ENCODE measurements at places on chromosomes 5 and 9.

DNA sequence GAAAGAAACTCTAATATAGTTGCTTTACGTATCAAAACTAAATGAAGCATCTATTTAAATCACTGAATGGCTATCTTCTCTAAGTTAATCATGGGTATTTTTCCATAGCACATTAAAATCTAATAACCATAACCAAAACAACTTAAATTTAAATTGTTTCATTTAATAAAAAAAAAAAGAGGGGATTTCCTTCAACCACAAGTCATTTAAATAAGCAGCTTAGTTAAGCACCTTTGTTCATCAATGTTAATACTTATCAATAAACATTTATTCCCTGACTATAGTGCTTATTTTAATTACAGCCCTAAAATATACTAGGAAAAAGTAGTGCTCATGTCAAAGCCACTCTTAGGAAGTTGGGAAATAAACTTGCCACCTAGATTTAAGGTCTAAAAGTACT, 30.3 kb downstream of the ZNF608 start:
- DNase-seq, result no peak

DNA sequence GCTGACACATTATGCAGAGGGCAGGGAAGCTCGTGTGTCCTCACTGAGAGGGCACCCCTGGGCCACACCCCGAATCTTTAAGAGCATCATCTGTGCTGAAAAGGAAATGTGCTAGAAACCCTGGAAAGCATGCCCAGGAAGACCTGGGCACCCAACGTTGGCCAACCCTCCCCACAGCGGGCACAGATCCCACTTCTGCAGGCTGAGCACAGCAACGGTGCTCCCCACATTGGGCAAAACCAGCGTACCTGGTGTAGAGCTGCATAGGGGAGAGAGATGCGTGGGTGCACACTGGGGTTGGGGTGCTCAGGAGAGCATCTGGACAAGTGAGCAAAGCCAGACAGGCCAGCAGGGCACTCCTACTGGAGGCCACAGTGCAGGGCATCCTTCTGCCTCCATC, 32.6 kb downstream of the ROR2 start:
- DNase-seq, result no peak

DNA sequence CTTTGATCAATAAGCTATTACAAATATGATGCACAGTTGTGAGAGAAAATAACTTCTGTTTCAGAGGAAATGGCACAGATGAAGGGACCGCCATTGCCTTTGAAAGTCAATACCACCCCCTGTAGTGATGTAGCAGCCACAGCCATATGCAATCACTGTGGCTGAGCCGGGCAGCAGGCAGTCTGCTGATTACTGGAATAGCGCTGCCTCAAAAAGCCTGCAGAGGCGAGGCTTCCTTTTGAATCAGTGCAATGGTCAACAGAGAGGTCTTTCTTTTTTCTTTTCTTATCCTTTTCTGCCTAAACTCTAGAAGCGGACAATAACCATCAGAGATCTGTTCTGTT, 265.1 kb upstream of the TAS2R1 start:
- DNase-seq, result no peak

DNA sequence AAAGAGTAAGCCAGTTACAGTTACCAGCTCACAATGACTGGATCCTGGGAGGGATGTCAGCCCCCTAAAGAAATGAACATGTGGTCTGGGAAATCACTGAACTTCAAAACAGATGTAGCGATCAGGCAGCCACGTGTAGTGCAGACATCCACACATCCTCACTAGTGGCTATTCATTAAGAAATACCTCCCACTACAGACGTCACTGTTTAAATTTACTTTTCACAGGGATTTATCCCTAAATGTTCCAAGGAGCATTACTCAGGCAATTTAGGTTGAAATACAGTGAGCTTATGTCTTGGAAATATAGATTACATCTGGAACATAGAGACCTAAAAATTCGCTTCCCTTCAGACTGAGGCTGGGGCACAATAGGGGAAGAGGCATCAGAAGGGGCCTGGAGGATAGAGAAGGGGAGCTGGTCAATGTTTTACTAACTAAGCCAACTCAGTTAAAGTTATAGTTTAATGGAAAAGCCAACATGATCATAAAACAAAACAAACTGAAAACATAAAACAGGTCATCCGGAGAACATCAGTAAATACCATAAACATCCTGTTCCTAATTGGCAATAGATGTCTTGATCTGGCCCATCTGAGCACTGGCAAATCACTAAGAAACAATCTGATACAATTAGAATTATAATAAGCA, 92.3 kb downstream of the FANCC start:
- no peak for DNase-seq

DNA sequence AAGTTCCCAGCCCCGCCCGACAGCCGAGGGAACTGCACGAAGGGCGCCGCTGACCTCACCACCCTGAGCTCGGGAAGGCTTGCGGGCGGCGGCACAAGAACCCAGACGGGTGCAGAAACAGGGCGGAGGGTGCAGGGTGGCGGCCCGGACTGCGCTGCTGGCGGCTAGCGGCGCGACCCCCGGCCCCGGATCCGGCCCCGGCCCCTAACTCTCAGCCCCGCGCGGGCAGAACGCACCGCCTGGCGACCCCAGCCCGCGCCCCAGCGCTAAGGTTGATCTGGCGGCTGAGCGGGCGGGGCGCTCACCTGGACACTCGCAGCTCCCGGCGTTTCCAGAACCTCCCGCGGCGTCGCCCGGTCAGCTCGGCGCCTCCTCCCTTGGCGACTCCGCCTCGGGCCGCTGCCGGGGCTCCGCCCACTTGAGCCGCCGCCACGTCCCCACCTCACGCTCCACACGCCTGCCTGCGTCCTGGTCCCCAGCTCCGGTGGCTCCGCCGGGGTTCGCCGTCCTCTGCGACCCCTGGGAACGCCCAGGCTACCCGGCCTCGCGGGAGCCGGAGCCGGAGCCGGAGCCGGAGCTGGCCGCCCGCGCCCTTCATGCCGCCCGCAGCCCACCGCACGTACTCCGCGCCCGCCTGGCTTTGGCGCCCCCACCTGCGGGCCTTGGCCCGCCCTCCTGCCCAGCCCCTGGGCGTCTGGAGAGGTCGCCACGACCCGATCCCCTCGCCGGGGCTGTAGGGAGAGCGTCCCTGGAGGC, at the start of gene P4HA2:
Gene P4HA2 (minus strand): TSS at position 369 of the 756 bp plus-strand sequence. CDS start 9,227 bp downstream, outside the sequence.
- peak; percentile 78 for DNase-seq

DNA sequence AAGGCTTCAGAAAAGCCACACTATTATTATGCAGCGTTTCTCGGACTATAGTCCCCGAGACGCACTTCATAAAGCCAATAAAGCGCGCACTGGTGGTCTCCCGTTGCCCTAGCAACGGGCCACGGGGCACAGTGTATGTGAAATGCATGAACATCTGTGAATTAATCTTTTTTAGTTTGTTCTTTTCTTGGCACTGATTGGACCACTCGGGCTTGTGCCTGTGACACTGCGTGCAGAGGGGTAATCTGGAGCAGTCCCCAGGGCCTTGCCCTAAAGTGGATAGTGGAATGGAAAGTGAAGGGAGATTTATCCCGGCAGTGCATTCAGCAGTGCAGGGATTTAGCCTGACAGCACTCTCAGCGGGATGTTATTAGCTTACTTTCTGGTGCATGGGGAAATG, 92.1 kb downstream of the TLE4 start:
- no peak for DNase-seq

GRCh38 chr9:32300373-32300772, 84.1 kb upstream of the ACO1 start:
- no peak for DNase-seq

GRCh38 chr5:23343121-23343520, 164.3 kb upstream of the PRDM9 start:
- no peak for DNase-seq

GRCh38 chr9:81082221-81082620, 607.1 kb downstream of the TLE1 start:
- DNase-seq, result no peak

DNA sequence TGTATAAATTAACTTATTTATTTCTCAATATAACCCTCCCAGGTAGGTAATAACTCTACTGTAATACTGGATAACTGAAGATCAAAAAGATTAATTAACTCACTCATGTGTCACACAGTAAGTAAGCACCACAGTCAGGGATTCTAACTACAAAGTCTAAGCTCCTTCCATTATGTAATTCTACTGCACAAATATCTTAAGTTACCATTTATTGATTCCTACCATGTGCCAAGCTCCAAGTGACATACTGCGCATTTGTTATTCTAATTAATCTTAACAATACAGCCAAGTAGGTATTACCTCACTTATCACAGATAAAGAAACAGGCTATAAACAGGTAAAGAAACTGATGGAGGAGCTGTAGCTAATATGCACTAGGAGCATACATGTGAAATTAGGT, 58.3 kb downstream of the RANBP6 start:
- DNase-seq, result no peak

- DNase-seq, result no peak
Observed at GRCh38 chr5:74717596-74717995, 32.6 kb downstream of the HEXB start.

DNA sequence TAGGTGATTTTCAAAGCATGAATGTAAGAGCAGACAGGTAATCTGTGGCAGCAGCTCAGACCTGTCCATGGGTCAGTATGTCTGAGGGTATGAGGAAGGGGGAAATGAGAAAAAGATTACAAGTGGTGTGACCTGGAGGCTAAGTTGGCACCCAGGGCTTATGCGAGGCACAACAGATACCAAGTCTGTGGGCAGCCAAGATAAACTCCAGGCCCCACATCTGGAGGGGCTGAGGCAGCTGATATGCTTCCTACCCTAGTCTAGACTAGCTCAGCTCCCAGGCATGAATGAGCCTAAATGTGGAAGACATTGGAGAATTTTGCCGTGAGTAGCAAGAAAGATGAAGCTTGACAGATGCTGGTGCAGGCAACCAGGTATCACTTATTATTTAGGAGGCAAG, 151.7 kb downstream of the PIK3R1 start:
- DNase-seq, result no peak

GRCh38 chr9:5762421-5762820, 70.5 kb downstream of the ERMP1 start:
- no peak for DNase-seq

DNA sequence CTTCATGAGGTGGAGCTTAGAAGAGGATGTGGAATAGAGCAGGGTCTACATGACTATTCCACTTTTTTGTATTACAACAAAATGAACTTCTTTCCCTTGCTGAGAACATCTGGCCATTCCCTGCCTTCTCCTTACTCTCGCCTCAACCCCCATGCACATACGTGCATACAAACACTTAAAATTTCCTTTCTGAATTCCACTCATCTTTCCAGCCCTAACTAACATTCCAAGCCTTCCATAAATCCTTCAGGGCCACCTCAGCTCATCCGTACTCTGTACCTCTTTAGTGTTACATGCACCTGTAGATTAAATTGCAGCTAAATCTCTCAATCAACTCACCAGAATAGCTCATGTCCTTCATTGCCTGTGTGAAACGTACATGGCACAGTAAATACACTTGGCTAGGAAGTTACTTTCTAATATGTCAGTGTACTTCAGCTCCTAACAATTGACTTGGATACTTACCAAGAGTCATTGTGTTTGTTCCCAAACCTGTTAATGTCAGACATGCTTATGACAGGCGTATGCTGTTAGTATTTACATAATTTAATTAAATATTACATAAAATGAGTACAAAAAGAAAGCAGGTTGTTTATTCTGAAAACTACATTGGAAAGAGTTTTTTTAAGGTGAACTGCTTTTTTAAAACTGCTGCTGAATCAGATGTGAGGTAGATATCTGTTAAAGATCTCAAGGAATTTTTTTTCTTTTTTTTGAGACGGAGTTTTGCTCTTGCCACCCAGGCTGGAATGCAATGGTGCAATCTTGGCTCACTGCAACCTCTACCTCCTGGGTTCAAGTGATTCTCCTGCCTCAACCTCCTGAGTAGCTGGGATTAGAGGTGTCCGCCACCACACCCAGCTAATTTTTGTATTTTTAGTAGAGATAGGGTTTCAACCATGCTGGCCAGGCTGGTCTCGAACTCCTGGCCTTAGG, 55.7 kb downstream of the GLIS3 start:
- DNase-seq, result no peak

Data from stimulated activated effector memory CD8-positive, alpha-beta T cell treated with anti-CD3 and anti-CD28 coated beads, Interleukin-12 subunit alpha, Interleukin-12 subunit beta, amount 100 ng/mL, for 72 hours (primary cell).